Epithelial cell of proximal tubule (primary cell): ENCODE measurements at places on chromosomes 7 and 10. TPM values are rescaled to one million over a fixed set of nuclear protein-coding genes. Genes with fewer than 3 reads are reported as not detected.

DNA sequence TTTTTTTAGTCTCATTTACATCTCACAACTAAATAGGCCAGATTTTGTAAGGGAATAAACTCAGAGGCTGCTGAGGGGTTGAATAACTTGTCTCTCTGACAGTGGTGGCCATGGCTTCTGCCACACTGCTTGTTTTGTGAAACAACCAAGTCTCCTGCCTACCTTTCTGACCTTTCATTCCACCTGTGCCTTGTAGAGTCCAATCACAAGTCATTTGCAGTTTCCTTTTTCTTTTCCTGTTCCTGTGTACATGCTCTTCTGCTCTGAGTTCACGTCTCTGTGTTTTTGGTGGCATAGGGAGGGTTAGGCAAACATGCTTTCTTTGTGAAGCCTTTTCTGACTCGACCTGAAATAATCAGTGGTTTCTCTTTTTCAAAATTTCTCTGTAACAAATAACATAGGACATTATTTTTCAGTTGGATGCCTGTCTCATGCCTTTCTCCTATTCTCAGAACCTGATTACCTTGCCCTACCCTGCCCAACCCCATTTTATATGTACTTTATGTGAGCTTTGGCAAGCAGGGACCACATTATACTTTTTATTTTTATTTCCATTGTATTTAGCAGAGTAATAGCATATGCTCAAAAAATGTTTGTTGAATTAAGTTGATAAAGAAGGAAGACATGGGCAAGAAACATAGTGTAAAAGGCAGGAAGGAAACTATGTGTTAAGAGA lies 81.7 kb downstream of the HDAC9 start:
- no peak for DNase-seq

GRCh38 chr10:104321725-104322415 lies 16.4 kb downstream of the ITPRIP start:
- no peak for DNase-seq

Gene ATOH7
- 0.58 TPM in 1 of 2 replicates, not detected in the other for total RNA-seq

GRCh38 chr7:117001283-117001682 lies 48.0 kb downstream of the ST7 start:
- no peak for DNase-seq

- no peak for DNase-seq
Observed at GRCh38 chr10:11147722-11148121, 130.1 kb downstream of the CELF2 start.

DNA sequence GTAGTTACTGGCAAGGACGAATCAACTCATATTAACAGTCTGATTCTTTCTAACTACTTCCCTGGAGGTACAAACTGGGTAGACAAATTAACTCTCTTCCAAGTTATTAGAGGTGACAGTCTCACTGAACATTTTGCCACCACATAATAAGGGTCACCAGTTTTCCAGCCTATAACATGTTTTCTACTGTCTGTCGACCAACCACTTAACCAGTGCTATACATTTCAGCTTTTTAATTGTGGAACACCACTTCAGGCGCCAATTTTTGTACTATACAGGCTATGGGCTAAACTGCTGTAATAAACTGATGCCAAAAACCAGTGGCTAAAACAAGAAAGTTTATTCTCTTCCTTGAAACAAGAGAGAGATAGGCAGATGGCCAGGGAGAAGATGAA lies 13.3 kb downstream of the ZNF438 start:
- DNase-seq, result no peak

Gene CYP3A5
- total RNA-seq, result 0.75 TPM in 1 of 2 replicates, not detected in the other

Gene C7orf33
- not detected in 2 replicates for total RNA-seq

Gene ADCYAP1R1
- not detected in 2 replicates for total RNA-seq

- no peak for DNase-seq
Observed at GRCh38 chr7:37816922-37817590, 31.3 kb upstream of the NME8 start.

GRCh38 chr10:77800738-77801266 lies 125.8 kb downstream of the DLG5 start:
- DNase-seq, result no peak

DNA sequence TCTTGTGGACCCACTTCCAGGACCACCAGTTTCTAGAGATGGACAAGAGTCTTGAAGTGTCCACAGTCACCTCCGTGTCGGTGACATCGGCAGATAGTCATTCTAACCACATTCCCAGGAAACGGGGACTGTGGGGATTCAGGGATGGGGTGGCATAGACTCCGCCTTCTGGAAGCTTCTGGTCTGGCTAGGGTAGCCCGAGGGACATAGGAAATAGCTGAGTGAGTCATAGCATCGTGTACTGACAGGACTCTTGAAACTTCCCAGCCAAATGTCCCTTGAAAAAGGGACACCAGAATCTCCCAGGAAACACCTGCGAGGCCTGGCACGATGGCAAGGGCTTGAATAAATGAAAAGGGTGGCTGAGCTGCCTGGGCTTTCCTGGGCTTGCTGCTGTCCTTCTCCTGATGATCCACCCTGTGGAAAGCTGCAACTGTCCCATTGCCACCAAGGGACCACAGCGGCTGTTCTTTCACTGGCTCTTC lies 84.1 kb upstream of the LRRC4 start:
- DNase-seq, result no peak

Gene HNRNPA2B1
- total RNA-seq, result 287 and 348 TPM in 2 replicates

DNA sequence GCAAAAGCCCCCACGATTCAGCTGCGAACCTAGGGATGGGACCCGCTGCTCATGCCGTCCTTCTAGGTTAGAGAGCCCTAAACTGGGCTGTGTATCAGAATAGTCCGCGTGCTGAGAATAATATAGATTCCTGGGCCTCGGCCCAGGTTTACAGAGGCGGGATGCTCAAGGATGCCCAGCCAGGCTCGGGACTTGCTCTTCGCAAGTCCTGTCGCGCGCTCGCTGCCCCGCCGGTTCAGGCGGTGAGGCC lies 266 bp upstream of the STMP1 start:
- no peak for DNase-seq

GRCh38 chr7:57071-57470 lies 135.3 kb upstream of the FAM20C start:
- DNase-seq, result no peak

Gene GIMAP7
- not detected in 2 replicates for total RNA-seq

DNA sequence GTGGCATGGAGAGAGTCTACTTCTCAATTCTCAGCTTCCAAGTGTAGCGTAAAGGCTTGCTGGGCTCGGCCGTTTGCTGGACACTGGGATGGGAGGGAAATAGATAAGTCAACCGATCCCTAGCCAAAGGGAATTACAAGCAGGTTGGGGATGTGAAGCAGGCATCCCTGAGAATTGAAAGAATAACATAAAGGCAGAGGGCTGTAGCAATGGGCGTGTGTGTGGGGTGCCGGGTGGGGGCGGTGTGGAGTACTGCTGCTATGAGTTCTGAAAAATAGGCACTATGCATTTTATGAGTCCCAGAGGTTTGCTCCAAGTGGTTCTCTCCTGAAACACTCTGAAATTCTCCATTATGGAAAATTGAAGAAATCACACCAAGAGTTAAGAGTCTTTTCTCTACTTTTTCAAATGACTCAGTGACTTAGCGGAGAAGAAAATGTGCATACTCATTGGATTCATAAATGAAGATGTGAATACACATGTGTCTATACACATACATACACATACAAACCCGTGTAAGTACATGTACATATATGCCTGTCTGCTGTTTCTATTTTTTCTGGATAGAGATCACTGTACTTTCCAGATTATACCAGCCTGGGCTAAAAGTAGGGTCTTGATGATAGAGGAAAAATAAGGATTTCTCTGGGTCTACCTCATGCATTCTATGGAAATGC lies 65.4 kb downstream of the ADRA2A start:
- DNase-seq, result no peak

GRCh38 chr10:33441561-33441960 lies 107.1 kb upstream of the NRP1 start:
- no peak for DNase-seq

DNA sequence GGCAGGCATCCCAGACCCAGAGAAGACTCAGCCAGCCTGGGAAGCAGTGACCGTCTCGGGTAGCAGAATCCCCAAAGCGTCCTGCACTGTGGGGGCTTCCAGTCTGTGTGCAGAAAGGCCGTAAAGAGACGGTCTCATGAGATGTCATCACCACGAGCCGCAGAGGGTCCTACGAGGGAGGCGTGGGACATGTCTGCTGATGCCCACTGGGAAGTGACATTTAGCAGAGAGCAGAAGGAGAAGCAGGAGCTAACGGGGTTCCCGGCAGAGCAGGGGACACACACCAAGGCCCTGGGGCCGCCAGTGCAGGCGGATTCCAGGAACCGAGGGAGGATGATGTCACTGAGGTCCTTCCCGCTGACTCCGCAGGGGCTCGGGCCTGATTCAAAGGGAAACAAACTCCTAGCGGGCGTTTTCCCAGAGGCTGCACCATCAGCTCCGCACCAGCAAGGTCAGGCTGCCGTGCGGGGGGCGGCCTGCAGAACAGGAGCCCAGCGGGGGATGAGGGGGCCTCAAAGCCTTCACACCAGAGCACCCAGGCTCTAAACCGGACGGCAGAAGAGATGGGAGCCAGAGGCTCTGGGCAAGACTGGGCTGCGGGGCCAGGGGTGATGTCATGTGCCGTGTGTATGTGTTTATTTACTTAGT lies 85.4 kb upstream of the PDGFA start:
- no peak for DNase-seq

DNA sequence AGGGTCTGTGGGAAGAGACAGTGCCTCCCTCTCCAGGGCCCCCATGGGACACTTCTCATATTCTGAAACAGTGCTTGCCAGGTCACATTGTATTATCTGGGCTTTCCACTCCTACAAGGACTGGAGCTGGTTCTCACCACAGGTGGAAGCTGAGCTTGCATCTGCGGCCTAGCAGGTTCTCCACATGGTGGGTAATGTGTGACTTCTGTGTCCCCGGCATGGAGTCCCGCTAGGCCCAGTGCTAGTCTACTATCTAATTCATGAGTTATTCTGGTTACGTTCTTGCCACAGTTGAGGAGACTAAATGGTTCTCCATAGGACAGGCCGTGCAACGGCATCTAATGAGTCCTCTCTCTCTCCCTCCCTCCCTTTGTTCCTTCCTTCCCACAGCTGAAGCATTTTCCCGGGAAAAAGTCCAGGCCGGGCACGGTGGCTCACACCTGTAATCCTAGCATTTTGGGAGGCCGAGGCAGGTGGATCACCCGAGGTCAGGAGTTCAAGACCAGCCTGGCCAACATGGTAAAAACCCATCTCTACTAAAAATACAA lies 27.7 kb downstream of the PRLHR start:
- no peak for DNase-seq

- no peak for DNase-seq
Observed at GRCh38 chr10:13053794-13054462, 46.0 kb upstream of the OPTN start.

DNA sequence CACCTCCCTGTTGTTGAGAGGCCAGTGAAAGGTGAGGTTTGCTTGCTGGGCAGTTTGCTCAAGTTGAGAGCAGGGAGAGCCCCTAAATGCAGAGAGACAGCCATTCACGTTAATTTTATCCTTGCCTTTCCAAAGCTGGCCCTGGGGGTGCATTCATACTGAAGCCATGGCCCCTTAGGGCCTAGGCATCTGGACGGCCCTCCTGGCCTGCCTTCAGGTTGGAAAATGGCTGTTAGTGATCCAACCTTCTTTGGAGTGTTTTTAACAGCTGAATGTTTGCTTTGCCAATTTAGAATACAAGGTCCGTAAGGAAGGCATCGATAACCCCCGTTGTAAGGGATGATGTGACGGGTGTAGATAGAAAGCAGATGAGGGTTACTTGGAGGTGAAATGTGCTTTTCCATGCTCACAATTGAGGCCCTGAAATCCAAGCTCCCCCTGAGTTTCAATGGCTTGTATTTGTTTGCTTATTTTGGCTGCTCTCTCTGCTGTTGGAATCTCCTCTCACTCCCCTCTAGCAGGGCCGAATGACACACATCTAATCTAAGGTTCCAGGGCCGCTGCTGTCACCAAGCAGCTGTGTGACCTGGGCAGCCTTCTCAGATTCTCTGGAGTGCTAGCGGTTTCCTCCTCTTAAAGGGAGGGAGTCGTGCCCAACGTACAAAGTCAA lies 171.6 kb upstream of the MKI67 start:
- no peak for DNase-seq

Gene MYOZ1
- 1.1 TPM in 1 of 2 replicates, not detected in the other for total RNA-seq

DNA sequence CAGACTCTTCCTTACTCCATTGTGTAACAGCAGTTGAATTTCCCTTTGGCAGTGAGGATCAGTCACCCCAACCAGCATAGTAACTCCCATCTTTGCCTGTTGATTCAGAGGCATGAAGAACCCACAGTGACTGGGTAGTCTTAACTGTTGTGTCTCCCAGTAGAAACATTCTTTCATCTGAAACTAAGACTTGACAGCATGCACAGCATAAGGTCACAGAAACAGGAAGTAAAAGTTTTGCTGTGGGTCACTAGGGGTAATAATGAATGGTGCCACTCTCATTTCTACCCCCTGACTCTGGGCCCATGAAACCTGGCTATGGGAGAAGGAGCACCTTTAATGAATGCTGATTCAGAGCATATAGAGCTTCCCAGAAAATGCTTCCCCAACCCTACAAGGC lies 8.3 kb upstream of the FRMPD2 start:
- no peak for DNase-seq

Gene UFSP1
- 0.58 and 4.3 TPM in 2 replicates for total RNA-seq

Gene HOXA2
- total RNA-seq, result 0.69 and 2.0 TPM in 2 replicates

DNA sequence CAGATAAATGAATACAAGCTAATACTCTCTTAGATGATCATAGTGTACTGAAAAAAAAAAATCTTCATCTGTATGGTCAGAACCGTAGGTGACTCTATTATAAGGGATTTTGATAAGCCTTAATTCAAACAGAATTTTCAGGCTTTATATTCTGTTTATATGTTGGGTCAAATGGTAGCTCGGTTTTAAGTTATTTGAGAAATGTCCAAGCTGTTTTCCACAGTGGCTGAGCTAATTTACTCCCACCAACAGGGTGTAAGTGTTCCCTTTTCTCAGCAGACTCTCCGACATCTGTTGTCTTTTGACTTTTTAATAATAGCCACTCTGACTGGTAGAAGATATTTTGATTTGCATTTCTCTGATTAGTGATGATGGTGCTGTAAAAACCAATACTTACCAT lies 328.8 kb upstream of the MAGI2 start:
- no peak for DNase-seq

DNA sequence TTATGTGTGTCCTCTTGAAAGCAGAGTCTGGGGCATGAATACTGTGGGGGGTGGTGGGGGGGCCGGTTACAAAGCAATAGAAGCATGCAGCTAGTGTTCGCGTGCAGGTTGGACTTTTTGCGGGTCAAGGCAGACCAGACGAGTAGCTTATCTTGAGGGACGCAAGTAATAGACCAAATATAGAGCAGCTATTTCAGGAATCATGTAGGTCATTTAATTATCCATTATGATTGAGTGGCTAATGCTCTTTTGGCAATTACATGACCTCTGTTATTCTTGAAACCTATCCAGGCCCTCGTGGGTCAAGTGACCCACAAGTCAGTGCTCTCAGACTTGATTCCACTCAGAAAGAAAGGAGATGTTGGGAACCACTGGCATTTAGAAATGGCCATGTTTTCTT lies 93.0 kb downstream of the BTRC start:
- no peak for DNase-seq

GRCh38 chr7:99141841-99142726 lies 1.8 kb downstream of the SMURF1 start:
- DNase-seq, result peak; percentile 44

Gene ACSL5
- 3.1 and 3.3 TPM in 2 replicates for total RNA-seq

GRCh38 chr7:5584096-5584495 lies 160.5 kb upstream of the TNRC18 start:
- no peak for DNase-seq

Gene MMP21
- 0.06 TPM in 1 of 2 replicates, not detected in the other for total RNA-seq

- no peak for DNase-seq
Observed at GRCh38 chr10:12344375-12345110, 4.8 kb upstream of the CAMK1D start.
